ENCODE measurements at places on chromosomes 1 and 21.

- no peak for ATAC-seq
Measured at GRCh38 chr21:35149698-35150097, 100.6 kb upstream of the RUNX1 start.

DNA sequence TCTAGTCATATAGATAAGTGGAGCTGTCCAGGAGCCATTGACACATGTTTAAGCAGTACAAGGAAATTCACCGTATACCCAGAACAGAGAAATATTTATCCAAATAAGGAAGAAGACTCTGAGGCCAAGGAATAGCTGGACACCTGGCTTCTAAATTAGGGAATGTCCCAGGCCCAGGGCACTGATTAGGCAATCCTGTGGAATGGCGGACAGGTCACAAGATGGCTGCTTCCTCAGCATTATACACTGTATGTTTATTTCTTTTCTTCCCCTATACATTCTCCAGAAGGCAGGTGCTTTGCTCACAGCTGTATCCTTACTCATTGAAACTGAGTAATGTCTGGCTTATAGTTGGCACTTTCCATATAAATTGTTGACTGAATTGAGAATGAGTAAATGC, 59.4 kb downstream of the ST6GALNAC3 start:
- no peak for ATAC-seq

DNA sequence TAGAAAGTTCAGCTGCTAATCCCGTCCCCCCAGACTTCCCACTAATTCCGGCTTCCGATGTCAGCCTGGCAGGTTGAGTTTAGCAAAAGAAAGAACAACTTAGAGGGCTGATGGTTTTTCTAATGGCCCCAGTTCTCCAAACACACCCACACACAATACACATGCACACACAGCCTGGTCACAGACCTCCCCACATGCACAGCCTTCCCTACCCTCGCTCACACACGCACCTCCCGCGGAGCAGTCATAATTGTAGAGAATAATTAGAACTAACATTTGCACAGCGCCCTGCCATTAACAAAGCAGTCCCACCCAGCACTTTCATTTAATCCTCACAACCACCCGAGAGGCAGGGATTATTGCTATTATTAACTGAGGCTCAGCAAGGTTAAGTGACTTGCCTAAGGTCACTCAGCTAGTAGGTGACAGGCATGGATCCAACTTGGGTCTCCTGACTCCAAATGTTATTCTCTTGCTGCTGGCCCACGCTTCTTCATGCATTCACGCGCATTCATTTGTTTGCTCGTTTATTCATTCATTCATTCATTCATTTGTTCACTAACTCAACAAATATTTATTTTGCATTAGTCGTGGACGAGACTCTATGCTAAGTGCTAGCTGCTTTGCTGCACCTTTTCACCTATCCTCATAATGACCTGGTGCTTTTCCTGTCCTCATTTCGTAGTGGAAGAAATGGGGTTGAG, 274.9 kb downstream of the FOXD2 start:
- no peak for ATAC-seq

DNA sequence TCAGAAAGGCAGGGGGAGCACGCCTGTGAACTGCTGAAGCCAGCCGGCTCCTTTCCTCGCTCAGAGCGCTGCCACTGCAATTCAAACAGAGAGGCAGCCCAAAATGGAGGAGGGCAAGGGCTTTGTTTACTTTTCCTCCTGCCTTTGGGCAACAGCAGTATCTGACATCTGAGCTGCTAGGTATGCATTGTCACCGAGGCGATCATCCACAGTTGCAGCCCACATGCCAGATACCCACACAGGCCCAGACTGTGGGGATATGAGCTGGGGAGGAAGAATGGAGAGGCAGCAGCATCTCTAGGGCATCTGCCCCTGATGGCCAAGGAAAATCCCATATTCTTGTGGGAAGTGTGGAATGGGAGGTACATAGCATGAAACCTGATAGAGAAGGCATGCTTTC, 357.1 kb downstream of the BARHL2 start:
- ATAC-seq = no peak

- ATAC-seq = no peak
Measured at GRCh38 chr1:32126770-32127169, 18.9 kb downstream of the KPNA6 start.

DNA sequence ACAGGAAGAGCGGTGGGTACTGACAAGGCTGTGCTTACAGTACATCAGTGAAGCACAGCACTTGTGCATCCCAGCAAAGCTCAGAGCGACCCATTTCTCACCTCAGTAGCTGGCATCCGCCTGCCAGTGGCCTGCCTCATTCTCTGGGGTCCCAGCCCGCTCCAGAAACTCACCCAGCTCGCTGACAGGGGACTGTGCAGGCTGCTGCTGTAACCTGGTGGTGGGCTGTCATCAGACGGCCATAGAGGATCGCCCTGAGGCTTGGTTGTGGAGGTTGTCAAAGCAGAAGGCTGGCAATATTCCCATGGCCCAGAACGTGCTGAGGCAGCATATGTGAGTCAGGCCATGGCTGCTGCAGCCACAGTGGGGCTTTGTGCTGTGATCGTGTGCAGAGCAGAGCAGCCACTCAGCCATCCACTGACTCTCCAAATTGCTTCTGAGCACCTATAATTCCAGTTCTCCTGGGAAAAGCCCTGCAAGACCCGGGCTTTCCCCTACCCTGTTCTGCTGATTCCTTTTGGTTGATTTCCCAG, 13.6 kb upstream of the GPR137B start:
- no peak for ATAC-seq

GRCh38 chr1:99540744-99541143, 105.2 kb upstream of the PALMD start:
- ATAC-seq = no peak

- no peak for ATAC-seq
Measured at GRCh38 chr1:189269011-189269410, 1208.7 kb downstream of the BRINP3 start.

All from stimulated activated memory B cell treated with anti-CD40 and anti-IgM and Interleukin-4, amounts not matched to agents 10 μg/mL and 1 μg/mL and 100 μg/mL, for 72 hours (primary cell).